Psoas muscle (tissue), 8 donors: ENCODE measurements at places on chromosomes 3 and 15.

DNA sequence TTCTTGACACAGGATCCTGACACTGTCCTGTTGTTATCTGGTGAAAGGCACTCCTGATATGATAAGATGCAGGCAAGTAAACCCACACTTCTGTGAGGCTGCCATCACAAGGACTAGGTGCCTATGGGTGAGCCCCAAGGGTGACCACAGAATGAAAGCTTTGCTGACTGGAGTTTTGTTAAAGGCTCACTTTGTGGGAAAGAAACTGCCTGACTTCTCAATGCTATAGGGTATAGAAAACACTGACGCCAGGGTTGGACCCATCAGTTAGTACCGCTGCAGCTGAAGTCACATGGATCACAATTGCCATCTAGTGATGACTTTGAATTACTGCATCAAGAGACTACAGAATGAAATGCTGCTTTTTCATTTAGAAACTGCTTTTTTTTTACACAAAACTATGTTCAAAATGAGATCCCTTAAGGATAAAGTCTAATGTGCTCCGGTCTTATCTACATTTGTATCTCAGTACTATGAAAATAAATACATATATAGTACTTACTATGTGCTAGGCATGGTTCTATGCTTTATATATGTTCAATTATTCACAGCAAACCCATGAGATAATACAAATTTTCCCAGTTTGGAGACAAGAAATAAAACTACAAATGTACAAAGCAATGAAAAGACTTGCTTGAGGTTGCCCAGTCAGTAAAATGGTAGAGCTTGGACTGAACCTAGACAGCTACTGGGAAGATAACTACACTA lies 64.2 kb upstream of the CMSS1 start:
- DNase-seq = no peak

DNA sequence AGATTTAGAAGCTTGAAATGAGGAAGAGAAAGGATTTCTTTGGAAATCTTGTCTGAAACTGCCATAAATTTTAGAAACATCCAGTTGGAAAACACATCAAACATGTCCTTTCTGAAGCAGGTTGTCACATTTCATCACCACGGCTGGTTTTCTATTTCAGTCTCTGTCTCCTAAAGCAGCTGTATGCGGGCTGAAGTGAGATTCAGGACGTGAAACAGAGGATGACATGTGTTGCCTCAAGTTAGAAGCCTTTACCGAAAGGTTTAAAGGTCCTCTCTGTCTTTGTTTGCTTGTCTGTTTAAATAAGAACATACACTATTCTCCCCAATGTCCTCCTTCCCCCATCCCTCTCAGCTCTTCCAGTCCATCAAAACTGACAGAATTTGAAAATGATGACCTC lies 141.9 kb downstream of the SQOR start:
- DNase-seq = no peak

DNA sequence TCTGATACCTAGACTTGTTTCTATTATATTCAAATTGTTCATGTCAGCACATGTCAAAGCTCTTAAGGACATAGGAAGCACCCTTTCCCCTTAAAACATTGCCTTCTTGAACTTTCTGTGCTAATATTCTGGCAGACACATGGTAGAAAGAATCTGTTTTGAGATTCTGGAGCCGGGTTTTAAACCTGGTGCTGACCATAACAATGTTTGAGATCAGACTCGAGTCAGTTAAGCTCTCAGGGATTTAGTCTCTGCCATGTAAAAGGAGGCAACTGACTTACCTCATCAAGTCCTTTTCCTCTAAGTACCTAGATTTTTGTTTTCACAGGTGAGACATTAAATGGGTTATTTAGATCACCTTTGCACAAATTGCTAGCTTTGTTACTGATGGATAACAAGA lies 38.9 kb downstream of the RBMS3 start:
- no peak for DNase-seq

DNA sequence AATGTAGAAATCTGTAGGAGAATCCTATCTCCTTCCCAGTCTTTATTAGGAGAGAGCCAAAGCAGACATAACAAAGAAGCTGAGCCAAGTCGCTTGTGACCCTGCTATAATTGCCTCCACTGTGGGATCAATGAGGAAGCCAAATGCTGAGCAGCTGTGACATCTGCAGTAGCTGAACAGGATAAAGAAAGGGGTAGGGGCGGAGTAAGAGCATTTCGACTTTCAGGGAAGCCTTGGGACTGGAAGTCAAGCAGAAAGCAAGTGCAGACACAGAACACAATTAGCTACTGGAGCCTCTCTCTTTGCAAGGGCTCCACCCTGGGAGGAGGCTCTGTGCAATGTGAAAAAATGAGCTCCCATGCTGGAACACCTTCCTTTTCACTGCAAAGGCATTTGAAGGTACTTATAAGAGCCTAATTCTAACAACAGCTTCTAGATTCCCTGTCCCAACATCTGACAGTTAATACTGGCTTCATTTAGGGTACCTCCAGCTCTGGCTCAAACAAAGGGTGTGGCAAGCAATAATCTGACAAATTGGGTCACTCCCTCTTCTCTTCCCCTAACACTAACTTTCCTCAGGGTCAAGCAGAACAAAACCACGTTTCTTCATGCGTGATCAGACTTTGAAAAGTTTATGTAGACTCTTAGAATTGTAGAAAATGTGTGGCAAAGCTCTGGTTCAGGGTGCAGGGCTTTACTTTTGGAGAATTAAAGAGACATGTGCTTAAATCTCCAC lies 166.4 kb downstream of the CADPS start:
- DNase-seq = no peak

DNA sequence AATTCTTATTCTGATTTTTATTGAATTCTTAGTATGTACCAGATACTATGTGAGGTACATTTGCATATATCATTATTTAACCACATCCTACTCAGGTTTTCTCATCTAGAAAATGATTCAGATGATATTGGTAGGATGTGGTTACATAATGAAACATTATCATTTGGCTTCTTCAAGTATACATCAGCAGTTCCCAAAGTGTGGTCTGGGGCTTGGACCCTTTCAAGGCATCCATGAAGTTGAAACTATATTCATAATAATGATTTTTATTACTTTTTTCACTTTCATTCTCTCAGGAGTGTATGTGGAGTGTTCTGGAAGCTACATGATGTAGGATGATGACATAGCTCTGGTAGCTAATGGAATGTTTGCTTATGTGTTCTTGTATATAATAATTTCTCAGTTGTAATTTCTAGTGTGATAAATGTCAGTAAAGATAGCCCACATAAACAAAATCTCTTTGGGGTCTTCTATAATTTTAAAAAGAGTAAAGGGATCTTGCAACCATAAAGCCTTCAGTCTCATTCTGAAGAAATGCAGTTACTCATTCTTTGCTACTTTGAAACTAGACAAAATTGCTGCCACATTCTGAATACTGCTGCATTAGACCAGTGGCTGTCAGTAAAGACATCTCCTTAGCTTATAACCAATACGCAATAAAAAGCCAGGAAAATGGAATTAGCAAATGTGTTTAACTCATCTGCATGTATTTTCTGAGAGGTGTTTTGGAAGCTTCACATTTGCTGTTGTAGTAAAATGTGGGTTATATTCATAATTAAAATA lies 95.8 kb downstream of the PPARG start:
- DNase-seq = no peak

DNA sequence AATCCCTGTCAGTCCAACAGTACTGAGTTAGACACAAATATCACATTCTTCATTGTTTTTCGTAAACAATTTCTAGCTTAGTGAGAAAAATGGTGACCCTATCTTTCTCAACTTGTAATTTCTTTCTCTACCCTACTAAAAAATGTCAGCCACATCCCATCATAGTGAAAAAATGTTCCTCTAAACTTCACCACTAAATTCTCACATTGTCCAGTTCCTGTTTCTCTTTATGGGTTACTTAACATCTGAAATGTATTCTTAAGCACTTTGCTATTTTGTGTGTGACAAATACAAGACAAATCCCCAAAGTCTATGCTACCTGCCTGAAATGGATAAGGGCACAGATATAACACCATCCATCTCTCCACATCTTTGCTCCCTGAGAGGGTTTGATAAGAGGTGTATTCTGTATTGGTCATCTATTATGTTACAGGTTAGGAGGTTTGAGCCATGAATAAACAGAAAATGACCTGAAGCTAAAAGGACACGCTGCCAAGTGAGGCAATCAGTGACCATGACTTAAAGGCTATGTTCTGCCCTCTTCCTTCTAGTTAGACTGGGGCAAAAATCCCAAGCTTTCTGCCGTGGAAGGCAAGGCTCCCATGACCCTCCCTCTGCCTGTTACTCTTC lies 118.2 kb downstream of the GADL1 start:
- no peak for DNase-seq

GRCh38 chr3:66655044-66655443 lies 154.2 kb upstream of the LRIG1 start:
- DNase-seq = no peak

DNA sequence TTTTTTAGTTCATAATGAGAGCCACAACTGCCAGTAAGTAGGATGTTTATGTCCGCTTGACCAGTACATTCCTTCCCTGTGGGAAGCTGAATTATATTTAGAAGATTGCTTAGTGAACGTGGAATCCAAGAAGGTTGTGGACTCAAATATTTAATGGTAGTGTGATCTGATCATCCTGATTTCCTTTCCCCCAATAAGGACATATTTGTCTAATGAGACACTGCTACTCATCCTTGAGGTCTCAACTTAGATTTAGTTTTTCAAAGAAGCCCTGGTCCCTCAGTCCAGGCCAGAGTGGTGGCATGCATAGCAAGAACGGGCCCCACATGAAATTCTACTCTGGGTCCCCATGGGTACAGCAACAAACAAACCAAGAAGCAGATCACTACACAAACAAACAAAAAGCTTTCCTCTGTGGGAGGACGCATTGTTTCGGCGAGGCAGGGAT lies 60.8 kb downstream of the USP13 start:
- DNase-seq = no peak
